ENCODE measurements at places on chromosomes 7 and 10. TPM values are rescaled to one million over a fixed set of nuclear protein-coding genes. Genes with fewer than 3 reads are reported as not detected.
A peak's percentile ranks its signal among the peaks of the same experiment; 100 is the strongest.

DNA sequence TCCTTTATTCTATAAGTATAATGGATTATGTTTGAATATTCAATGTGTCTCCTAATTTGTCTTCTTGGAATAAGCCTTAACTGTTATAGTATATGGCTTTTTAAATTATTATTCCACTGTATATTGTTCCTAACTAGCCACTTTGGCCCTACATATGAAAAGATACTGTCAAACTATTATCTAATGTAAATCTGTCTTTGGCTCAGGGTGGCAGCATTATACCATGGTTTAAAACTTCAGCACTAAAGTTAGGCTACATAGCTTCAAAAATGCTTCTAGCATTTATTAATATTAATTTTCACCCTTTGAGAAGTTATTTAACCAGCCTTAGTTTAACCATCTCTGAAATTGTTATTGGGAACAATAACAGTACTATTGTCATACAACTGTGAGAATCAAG lies 543.1 kb upstream of the MBL2 start:
- DNase-seq = peak; percentile 43

DNA sequence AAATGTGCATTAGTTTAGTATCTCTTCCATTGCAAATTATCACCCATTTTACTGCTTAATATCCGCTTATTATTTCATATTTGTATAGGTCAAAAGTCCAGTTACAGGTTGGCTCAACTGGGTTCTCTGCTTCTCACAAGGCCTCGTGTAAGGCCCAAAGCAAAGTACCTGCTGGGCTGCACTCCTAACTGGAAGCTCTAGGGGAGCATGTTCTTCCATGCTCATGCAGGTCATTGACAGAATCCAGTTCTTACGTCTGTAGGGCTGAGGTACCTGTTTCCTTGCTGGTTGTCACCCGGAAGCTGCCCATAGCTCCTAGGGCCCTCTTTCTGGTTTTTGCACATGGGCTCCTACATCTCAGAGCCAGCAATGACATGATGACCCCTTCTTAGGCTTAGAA lies 79.6 kb downstream of the RAPGEF5 start:
- peak; percentile 38 for DNase-seq

DNA sequence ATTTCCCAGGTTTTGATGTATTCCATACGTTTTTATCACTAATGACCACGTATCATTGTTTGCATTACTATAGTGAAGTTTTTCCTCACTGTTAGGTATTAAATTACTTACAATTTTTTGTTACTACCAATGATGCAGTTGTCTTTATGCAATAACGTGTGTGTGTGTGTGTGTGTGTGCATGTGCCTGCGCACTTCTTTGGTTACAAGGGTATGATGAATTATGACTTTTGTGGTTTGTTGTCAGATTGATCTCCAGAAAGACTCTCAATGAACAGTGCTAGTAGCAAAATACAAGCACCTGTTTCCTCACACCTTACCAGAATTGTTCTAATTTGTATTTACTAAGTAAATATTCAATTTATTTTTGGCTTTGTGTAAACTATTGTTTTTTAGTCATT lies 51.5 kb downstream of the MCMBP start:
- DNase-seq = no peak

DNA sequence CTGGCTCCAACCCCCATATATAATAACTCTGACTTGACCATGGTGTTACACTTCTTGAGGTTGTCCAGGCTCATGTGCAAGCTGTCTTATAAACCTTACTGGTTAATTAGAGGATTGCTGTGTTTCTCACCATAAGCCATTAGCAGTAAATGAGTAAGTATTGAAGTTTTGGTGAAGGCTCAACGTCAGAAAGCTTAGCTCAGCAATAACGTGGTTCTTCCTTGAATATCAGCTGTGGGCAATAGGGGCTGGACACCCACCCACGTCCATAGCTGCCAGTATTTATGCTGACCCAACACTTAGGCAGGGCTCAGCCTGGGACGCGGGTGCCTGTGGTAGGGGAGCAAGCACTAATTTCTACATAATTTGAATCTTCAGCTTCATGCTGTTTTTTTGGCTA lies 134.1 kb downstream of the SH2D4B start:
- DNase-seq = no peak

DNA sequence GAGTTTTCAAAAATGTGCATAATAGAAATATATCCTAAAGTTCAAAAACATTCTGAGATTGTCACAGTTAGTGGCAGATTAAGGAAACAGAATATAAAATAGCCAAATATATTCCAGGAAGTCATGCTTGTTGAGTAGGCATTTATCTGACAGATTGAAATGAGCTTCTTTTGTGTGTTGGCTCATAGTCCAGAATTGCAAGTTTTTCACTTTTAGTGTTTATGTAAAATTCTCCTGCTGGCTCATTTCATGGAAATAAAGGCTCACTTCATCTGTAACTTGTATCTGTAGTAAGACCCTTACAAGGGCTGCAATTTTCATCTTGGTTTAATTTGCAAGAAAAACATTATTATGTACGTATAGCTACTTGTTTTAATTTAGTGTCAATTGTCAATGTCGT lies 93.5 kb downstream of the MCU start:
- no peak for DNase-seq

DNA sequence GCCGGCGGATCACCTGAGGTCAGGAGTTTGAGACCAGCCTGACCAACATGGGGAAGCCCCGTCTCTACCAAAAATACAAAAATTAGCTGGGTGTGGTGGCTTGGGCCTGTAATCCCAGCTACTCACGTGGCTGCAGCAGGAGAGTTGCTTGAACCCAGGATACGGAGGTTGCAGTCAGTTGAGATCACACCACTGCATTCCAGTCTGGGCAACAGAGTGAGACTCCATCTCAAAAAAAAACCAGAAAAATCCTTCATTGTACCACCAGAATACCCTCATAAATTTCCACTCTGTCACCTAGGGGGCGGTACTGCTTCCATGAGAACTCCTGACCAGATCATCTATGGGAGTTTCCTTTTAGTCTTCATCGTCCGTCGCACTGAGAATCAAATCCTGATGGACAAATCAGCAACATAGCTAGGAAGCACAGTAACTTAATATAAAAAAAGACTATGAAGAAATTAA lies 225.8 kb upstream of the KLF14 start:
- peak; percentile 70 for DNase-seq

DNA sequence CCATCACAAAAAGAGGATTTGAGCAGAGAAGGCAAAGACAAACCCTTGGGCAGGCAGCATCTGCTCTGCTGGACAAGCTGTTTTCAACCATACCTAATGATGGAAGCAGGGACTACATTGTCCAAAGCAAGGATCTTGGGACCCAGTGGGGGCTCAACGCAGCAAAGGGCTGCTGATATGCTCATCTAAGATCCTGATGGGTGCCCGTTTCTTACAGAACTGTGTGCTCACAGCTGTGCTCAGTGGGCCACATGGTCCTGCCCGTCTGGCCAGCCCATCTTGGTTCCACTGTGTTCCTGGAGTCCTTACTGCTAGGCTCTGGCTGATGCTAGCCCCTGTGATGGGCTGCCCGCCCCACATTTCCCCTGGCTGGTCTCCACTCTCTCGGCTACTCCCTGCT lies 36.1 kb downstream of the GPRIN2 start:
- no peak for DNase-seq

GRCh38 chr10:14656052-14656730 lies 118.5 kb downstream of the FAM107B start:
- DNase-seq = peak; percentile 34

GRCh38 chr10:78255214-78255613 lies 221.6 kb downstream of the RPS24 start:
- DNase-seq = no peak

DNA sequence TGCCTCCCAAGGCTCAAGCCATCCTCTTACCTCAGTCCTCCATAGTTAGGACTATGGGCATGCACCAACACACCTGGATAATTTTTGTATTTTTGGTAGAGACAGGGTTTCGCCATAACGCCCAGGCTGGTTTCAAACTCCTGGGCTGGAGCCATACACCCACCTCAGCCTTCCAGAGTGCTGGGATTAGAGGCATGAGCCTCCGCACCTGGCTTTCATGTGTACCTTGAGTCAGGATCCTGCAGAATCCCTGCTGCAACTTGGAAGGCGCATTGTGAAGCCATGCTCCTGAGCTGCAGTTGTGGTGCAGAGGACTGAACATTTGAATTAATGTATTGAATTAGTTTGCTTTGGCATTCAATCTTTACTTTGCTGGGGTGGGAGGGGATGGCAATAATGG lies 29.4 kb upstream of the NMT2 start:
- no peak for DNase-seq

DNA sequence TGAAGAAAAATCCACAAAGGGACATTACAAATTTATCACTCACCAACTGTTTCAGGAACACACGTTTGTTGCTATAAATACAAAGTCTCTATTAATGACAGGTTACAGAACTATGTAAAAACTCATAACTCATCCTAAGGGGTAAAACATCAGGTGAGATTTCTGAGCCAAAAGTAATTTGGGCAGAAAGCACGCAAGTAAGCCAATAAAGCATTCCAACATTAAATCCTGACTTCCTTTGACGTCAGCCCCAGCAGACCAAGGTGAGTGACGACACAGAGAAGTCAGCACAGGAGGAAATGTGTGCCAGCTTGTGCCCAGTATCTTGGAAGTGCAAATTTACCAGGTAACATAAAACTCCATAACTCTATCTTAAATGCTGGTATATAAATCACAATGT lies 45.7 kb downstream of the IMMP2L start:
- DNase-seq = no peak

Gene KDM7A
- 10.8 TPM for total RNA-seq

Gene GPR141
- not detected for total RNA-seq

Gene C10orf88
- total RNA-seq = 17.9 TPM

Gene ANAPC16
- total RNA-seq = 88.5 TPM

Gene FEZF1
- total RNA-seq = 2.3 TPM

Gene CCSER2
- total RNA-seq = 33.8 TPM

Gene MMD2
- 0.38 TPM for total RNA-seq

Gene CPVL
- 33.3 TPM for total RNA-seq

All from GM23338 (cell line).